ENCODE measurements at places on chromosomes 12 and 14.

GRCh38 chr14:63663428-63664341 lies 22.0 kb upstream of the WDR89 start:
- DNase-seq = no peak

DNA sequence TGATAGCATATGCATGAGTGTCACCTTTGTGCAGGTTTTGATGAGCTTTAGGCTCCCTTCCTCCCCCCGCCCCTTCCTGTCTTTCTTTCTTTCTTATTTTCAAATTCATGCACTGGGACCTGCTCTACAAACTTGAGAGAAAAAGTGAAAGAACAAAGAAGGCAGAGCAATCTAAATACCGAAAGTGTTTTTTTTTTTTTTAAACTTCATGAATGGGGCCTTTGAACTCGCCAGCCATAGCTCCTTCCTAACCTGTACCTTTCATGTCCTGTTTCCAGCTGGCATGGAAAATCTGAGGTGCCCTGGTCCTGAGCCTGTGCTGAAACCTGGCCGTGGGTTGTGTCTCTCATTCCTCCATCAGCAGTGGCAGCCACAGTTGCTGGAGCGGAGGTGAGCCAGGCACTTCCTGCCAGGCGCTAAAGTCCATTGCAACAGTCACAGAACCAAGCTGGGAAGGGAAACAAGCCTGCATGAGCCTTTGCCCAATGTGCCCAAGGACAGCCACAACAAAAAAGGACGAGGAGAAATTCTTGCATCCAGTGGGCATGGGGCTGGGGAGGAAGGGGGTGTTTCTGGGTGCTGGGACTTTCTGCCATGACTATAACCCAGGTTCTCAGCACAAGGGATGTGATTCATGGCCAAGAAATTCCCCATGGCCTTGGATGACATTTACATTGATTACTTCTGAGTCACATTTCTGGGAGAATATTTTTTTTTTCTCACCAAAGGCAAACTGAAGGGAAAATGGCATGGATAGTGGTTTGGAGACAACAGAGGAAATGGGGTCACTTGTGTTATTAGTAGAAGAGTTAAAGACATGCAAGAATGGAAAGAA lies 102.7 kb downstream of the TMEM30B start:
- no peak for DNase-seq

DNA sequence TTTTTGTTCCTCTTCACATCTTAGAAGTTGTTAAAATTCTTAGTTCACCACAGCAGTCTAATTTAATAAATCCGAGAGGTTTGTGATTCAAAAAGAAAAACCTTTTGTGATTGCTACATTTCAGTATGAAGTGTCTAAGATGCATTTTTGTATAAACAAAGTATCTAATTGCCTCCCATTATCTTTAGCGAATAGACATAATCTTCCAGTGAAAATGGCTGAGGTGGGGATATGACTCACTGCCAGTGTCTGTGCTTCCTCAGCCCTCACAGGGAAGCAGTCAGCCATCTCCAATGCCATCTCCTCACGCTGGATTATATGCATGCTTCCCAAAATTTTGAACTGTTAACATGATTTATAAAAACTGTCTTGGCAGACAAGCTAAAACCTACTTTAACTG lies 7.6 kb downstream of the GCH1 start:
- DNase-seq = no peak

GRCh38 chr12:69501154-69501895 lies 31.1 kb downstream of the FRS2 start:
- no peak for DNase-seq

DNA sequence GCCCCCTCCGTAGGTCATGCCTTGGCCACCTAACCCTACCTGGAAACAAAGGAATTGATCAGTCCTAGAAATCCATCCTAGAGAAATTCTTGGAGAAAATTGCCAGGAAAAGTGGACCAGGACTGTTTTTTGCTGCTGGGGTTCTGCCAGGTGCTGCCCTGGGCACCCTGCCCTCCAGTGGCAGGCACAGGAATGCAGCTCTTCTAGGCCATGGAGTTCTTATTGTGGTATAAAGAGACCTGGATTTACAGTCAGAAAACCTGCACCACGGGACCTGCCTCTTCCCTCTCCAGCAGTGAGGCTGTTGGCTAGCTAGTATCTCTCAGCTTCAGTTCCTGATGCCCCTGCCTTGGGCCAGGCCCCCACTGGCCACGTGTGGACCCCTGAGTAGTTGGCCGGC lies 59.7 kb downstream of the SLC24A4 start:
- DNase-seq = no peak

DNA sequence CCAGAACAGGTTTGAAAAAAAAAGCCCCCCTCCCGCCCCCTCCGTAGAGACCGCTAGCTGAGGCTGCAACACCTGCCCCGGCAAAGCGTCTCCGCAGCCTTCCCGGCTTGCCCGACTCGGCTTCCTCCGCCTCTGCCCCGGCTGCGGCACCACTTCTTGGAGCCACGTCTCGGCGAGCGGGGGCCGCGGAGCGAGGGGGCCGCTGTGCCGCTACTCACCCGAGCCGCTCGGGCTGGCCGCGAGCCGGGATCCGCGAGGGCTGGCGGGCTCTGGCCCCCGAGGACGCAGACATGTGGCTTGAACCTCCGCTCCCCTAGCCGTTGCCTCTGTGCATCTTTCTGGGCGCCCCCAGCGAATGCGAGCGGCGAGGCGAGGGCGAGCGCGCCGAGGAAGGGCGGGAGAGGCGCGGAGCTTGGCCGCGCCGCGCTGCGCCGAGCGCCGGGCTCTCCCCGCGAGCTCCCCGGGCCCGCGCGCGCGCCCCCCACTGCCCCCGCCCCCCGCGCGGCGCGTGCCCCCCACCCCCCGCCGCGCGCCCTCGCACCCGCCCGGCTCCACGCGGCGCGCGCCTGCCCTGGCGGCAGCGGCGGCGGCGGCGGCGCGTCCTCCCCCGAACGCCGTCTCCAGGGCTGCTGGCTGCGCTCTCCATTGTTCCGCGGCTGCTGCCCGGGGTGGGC lies 249.5 kb downstream of the APAF1 start:
- DNase-seq = no peak

GRCh38 chr12:119692410-119692809 lies 24.5 kb downstream of the PRKAB1 start:
- DNase-seq = no peak

DNA sequence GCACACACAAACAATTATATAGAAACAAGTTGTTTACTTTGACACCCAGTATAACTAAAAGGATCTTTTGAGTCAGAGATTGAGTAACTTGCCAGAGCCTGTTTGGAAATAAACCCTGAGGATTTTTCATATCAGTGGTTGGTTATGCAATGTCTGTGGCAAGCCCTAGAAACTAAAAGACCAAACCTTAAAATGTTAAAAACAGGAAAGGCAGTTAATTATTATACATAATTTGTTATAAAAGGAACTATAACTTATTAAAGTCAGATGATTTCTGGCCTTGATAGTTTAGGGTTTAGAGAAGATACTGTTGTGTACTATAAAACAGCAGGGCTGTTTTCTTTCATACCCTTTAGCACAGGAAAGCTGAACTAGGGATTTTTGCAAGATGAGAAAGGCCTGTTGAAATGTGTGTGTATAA lies 44.1 kb downstream of the PSEN1 start:
- no peak for DNase-seq

- no peak for DNase-seq
These were observed 94.9 kb downstream of the SLCO1A2 start for GRCh38 chr12:21239866-21240265.

DNA sequence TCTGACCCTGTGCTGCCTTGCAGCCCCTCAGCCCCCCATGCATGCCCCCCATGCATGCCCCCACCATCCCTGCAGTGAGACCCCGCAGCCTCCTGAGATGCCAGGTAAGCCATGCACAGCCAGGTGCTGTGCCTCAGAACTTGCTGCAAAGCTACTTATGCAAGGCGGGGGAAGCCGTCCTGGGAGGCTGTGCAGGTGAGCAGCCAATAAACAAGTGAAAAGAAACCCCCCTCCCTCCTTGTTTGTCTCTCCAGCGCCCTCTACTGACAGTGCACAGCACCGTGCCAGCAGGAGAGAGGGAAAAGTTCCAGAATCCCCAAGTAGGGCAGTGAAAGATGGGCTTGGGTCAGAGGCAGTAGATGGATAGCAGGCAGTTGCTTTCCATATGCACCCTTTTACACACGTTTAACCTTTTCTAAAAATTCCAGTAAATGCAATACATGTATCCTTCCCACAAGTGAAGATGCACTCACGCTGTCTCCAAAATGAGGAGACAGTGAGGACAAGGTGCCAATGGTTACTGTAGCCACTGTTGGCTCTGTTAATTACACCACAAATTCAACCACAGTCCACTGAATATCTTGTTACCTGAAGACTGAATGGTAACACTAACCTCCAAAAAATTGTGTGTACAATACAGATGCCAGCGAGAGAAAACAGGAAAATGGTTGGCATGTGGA lies 18.0 kb downstream of the TNFAIP2 start:
- DNase-seq = no peak

GRCh38 chr14:52222901-52223300 lies 44.6 kb upstream of the PTGDR start:
- no peak for DNase-seq

GRCh38 chr12:27142101-27142721 lies 59.8 kb upstream of the C12orf71 start:
- no peak for DNase-seq

GRCh38 chr12:107130830-107131611 lies 37.7 kb upstream of the CRY1 start:
- no peak for DNase-seq

GRCh38 chr12:19894050-19894449 lies 454.8 kb downstream of the AEBP2 start:
- DNase-seq = no peak

DNA sequence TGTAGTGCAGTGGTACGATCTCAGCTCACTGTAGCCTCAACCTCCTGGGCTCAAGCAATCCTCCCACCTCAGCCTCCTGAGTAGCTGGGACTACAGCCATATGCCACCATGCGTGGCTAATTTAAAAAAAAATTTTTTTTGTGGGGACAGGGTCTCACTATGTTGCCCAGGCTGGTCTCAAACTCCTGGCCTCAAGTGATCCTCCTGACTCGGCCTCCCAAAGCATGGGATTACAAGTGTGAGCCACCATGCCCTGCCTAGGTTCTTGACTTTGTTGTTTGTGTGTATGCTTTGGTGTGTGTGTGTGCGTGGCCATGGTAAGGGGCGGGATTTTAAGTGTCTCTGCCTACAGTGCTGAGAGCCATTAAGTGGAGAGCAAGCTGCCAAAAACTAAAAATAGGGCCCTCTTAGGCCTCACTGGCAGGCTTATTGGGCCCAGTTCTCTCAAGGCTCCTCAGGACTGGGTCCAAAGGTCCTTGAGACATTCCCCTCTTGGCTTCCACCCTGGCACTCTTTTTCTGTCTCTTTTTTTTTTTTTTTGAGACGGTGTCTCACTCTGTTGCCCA lies 5.1 kb downstream of the COX14 start:
- no peak for DNase-seq

GRCh38 chr14:90204516-90204915 lies 51.8 kb upstream of the PSMC1 start:
- DNase-seq = no peak

DNA sequence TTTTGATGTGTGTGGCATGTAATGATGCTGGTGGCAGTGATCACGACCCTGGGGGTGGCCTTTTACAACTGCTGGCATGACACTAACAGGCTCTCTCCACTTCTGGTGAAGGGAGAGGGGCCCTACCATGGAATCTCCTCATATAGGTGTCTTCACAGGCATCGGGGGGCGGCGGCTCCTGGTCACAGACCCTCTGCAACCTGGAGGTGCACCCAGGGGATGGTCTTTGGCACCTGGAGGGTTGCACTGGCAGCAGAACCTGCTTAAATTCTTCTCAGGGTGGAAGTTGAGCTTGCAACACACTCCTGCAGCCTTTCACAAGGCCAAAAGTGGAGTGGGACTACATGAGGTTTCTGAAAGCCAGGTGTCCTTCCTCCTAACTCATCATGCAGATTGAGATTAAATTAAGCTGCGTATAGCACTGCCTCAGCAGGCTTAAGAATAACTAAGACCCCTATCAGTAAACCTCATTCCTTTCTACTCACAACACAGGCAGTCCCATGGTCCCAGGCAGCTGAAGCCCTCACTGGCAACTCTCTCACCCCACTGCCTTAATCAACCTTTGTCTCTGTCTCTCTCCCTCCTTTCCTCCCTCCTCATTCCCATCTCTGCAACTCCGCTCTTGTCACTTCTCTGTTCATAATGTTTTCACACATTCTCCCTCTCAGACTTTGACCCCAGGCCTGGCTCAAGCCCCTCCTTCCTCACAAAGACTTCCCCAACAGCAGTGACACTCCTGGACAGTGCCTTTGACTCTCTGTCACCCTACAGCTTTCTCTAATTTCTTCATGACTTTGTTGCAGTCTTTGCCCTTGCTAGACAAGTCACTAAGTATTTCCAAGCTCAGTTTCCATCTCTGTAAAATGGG lies 18.9 kb downstream of the NID2 start:
- no peak for DNase-seq

- no peak for DNase-seq
These were observed 51.2 kb downstream of the ATF7IP start for GRCh38 chr12:14416658-14417057.

GRCh38 chr14:79842270-79842669 lies 369.0 kb downstream of the DIO2 start:
- no peak for DNase-seq

GRCh38 chr12:65876898-65877721 lies 52.8 kb downstream of the HMGA2 start:
- DNase-seq = no peak

GRCh38 chr14:57732463-57733285 lies 133.2 kb downstream of the SLC35F4 start:
- no peak for DNase-seq

DNA sequence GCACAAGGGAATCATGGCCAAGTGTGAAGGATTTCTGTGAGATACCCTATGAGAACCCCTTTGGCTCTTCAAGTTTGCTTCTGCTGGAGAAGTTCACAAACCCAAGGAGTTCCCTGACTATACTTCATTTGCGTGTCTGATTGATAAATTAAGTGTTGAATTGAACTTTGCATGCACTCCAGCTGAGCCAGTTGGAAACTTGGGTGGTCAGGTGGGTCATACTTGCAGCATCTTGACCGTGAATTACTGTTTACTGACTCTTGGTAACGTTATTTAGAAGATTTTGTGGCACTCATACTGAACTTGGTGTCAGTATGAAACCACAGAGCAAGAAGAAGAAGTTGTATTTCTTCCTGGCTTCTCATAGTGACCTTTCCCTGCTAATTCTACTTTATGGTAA lies 77.5 kb downstream of the TGFB3 start:
- DNase-seq = no peak

GRCh38 chr12:117080661-117081144 lies 18.5 kb downstream of the TESC start:
- DNase-seq = no peak

- no peak for DNase-seq
These were observed 23.9 kb downstream of the NID2 start for GRCh38 chr14:52044791-52045522.
